ENCODE measurements at places on chromosomes 1 and 21.

GRCh38 chr1:44267438-44267837, 54.2 kb downstream of the DMAP1 start:
- peak; percentile 28 for DNase-seq

DNA sequence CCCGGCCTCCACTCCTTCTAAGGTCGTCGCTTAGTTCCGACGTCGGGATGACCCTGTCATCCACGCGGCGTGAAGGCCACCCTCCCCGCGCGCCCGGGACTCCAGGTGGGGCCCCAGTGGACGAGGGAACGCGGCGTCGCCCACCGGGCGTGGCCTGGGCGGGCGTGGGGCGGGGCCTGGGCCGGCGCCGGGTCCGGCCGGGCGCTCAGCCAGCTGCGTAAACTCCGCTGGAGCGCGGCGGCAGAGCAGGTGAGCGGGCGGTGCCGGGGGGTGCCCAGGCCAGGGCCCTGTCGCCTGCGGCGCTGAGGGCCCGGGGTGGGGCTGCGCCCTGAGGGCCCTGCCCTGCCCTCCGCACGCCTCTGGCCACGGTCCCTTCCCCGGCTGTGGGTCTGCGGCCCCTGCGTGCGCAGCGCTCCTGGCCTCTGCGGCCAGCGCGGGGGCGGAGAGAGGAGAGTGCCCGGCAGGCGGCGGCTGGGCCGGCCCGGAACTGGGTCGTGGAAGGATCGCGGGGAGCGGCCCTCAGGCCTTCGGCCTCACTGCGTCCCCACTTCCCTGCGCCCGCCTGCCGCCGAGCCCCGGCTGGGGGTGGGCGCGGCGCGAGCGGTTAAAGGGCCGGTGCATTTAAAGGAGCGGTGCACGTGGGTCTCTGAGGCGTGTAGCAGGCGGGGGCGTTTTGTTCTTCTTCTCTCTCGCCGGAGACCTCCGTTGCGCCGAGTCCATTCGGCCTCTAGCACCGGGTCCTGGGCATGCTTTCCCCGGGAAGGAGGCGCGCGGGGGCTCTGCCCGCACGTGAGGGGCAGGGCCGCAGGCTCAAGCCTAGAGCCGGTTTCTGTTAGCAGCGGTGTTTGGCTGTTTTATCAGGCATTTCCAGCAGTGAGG, at the start of gene PSEN2:
Gene PSEN2 (plus strand): TSS at position 216 of the 879 bp plus-strand sequence. CDS start 11,292 bp downstream, outside the sequence.
- DNase-seq, result no peak

DNA sequence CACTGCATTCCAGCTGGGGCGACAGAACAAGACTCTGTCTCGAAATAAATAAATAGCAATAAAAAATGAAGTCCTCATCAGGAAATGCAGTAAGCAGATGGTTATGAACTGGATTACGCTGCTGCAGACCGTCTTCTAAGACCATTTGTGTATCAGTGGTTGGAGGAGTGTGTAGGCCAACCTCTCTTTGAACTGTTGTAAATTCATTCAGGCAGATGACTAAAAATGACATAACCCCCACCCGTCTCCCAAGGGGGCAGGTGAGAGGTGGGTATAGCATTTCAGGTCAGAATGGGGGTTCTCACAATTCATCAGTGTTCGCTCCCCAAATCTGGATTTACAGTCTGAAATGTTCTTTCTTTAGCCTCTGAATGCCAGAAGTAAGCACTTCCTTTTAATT, 177.3 kb downstream of the KIF26B start:
- DNase-seq, result no peak

- no peak for DNase-seq
These were observed 7.1 kb downstream of the SMPDL3B start for GRCh38 chr1:27941671-27942540.

Measured in NCI-H1694 (cell line).